Inflammatory macrophage treated with lipopolysaccharide for 1 hour (primary cell): ENCODE measurements at places on chromosomes 11 and 22.

- peak; percentile 62 for DNase-seq
Observed at GRCh38 chr11:33160136-33160535, 1.1 kb downstream of the CSTF3 start.

GRCh38 chr11:46435679-46436078, 44.1 kb upstream of the CHRM4 start:
- no peak for DNase-seq

GRCh38 chr22:40534379-40535188, 101.9 kb downstream of the MRTFA start:
- peak; percentile 87 for DNase-seq

DNA sequence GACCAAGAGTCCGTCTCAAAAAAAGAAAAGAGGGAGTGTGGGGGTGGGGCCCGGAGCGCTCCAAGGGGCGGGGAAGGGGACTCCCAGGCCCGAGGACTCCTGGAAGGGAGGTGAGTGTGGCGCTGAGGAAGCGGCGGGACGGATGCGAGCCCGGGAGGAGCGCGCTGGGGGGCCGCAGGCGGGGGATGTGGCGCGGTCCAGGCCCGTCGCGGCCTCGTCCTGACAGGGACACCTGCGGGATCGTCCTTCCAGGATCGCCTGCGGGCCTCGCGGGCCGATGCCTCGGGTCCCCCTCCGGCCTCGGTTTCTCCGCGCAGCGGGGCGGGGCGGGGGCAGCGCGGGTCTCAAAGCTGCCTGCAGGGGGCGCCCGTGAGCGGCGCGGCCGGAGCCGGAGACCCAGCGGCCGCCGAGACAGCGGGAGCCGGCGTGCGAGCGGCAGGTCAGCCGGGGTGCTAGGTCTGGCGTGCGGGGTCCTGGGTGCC, 3.8 kb upstream of the ADORA2A start:
- peak; percentile 82 for DNase-seq

DNA sequence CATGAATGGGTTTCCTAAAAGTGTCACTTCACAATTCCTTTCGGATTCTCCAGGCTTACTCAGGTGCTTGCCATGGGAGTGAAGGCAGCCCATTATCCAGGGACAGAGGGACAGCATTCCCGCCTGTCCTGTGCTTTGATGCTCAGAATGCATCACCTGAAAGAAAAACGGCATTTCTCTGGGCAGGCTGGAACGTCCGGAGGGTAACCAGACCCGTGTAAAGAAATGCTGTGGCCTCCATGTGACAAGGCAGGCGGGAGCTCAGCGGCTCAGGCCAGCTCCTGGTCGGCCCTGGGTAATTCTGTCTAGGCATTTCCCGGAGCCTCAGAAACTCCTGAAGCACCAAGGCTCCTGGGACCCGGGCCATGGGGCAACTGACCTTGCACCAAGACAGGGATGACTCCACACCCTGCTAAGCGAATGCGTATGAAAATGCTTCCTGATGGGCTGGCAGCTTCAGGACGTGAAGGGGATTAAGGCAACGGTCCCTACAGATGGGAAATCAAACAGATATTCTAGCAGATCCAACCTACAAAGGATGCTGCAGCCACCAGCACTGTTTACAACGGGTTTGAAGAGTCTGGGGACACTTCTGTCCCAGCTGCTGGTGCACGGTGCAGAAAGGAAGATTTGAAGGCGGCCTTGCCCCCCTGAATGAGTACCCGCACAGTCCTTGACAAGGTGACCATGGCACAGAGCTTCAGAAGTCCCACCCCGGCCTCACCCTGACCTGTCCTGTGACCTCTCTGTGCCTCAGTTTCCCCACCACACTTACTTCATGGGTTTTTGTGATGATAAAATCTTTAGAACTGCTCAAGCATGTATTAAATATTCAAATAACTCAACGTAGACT, 13.6 kb upstream of the FGF3 start:
- no peak for DNase-seq

- DNase-seq = no peak
Observed at GRCh38 chr11:120141113-120141767, 3.3 kb upstream of the TRIM29 start.

GRCh38 chr11:78973876-78974275, 399.2 kb upstream of the NARS2 start:
- DNase-seq = no peak

- peak; percentile 40 for DNase-seq
Observed at GRCh38 chr11:113289431-113290187, 24.8 kb upstream of the TTC12 start.

DNA sequence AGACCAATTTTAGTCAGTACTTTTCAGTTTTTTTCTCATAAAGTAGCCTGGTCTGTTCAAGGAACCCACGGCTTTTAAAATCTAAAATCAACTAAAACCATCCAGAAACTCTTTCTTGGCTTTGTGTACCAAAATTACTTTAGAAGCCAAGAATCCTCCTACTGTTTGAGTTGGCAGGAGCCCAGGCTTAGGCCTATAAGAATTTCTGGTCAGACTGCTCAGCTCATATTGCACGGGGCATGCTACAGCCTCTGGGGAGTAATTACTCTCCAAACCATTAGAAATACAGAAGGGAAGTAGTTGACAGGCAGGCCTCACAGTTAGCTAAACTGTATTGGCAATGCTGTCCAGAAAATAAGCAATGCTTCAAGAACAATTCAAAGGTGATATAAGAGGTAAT, 1862.9 kb upstream of the RAG2 start:
- no peak for DNase-seq
